ENCODE measurements at places on chromosomes 5 and 9.

DNA sequence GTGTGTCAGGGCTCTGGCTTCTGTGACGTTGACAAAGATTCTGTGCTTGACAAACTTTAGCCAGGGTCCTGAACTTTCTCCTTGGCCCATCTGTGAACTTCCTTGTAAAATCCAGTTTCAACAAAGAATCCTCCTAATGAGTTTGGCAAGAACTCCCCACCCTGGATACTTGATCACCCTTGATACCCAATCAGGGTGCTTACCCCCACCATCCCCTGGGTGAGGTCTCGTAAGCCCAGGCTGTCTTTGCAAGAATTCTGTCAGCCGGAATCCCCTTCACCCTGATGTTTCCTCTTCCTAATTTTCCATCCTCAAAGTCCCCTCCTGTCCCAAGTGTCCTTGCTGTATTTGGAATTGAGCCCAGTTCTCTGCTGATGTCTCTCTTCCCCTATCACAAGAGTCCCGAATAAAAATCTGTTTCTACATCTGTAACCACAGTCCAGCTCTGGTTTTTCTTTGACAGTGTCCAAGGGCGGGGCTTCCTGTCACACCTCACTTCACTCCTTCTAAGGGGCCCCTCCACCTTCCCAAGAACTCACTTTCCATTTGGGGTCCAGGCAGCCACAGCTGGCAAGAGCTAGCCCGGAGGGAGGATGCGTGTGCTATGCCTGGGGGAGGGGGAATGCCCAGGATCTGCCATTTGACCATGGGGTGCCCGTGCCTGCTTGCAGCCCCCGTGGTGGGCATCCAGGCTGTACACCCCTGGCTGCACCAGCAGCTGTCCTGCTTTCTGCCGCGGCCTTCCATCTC, 2.7 kb upstream of the CARD19 start:
- DNase-seq: no peak

DNA sequence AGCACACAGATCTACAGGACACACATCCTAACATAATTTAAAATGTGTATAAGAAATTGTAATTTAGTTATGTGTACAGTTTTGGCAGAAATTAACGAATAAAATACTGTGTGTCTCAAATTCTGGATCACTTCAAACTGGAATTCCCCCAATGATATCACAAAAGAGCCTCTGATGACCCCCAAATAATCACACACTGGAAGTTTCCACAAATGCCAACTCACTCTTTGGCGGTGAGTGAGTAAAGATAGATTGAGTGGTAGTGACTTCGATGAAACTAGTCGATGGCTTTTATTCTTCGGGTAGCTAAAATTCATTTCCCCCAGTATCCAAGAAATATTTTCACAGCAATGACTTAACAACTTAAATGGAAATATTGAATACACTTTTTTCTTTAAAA, 2.2 kb downstream of the ZNF366 start:
- no peak for DNase-seq

DNA sequence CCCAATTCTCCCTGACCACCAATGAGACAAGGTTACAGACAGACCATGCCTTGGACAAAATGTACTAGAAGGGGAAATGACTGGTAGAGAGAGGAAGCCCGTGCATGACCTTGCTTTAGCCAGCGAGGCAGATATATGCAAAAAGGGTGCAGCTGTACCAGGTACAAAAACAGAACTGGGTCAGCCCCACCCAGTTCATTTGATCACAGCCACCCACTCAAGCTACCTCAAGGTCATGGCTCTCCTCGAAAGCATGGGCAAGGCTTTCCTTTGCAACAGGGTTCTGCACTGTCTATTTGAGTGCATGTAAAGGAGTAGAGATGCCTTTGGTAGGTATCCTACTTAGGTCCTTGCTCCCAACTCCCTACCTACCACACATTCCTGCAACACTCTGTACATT, 33.3 kb downstream of the TLE1 start:
- DNase-seq: no peak

GRCh38 chr5:462051-462481, 19.1 kb downstream of the EXOC3 start:
- no peak for DNase-seq

GRCh38 chr5:106020894-106021293, 1649.8 kb downstream of the EFNA5 start:
- no peak for DNase-seq

GRCh38 chr5:5751987-5752386, 329.5 kb downstream of the ICE1 start:
- peak; percentile 77 for DNase-seq

DNA sequence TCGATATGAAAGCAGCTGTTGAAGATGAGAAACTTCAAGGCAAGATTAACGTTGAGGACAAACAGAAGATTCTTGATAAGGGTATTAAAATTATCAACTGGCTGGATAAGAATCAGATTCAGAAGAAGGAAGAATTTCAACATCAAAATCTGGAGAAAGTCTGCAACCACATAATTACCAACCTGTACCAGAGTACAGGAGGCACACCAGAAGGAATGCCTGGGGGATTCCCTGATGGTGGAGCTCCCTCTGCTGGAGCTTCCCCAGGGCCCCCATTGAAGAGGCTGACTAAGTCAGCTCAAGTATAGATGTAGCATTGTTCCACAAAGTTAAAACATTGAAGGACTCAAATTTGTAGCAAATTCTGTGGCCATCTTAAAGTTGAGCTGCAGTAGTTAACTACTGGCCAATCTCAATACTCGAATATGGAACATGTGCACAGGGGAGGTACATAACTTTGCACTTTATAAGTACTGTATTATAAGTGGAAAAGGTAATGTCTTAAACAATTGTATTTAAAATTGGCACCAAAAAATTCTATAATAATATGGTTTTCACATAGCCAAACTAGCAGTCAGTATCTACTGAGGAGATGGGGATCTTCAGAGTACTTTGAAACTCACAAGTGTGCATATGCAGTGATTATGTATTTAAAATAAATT, 237.5 kb downstream of the CHSY3 start:
- DNase-seq: no peak

- no peak for DNase-seq
These were observed 179.6 kb upstream of the PITX1 start for GRCh38 chr5:135213466-135214239.

- no peak for DNase-seq
These were observed 8.1 kb upstream of the ZBTB43 start for GRCh38 chr9:126796758-126797157.

Measured in NCI-H774 (cell line).